ENCODE measurements at places on chromosomes 7 and 10.

DNA sequence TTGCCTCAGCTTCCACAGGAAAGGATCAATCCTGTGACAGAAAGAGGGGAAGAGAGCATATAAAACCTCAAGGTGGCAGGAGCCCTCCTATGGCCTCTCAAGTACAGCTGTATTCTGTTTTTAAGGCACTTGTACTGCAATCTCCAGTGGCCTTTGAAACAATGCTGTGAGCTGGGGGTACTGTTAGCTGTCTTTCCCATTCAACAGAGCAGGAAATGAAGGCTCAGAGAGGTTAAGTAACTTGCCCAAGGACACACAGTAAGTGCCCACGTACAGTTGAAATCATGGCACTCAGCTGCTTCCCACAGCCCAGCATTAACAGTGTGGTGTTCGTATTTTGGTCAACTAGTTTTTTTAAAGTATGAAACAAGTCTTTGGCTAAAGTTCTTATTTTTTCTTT is 34.0 kb downstream of the DUSP5 start:
- DNase-seq, result no peak

GRCh38 chr10:3774018-3774813 is 10.8 kb downstream of the KLF6 start:
- no peak for DNase-seq

GRCh38 chr10:29434111-29434510 is 145.2 kb downstream of the LYZL1 start:
- DNase-seq, result no peak

DNA sequence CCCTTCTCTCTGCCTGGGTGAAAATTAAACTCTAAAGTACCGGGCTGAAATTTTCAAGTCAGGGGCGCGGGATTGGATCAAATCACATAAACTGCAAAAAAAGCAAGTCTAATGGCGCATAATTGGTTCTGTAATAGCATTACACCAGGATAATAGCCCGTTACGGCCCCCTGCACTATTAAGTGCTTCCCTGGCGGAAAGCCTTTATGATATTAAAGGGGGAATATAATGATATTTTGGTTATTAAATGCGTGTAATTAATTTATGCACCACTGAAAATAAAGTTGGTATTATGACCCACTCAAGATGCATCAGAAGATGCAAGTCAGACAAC is 744 bp upstream of the DRGX start:
- no peak for DNase-seq

- no peak for DNase-seq
Observed at GRCh38 chr10:639751-640672, 49.5 kb downstream of the DIP2C start.

DNA sequence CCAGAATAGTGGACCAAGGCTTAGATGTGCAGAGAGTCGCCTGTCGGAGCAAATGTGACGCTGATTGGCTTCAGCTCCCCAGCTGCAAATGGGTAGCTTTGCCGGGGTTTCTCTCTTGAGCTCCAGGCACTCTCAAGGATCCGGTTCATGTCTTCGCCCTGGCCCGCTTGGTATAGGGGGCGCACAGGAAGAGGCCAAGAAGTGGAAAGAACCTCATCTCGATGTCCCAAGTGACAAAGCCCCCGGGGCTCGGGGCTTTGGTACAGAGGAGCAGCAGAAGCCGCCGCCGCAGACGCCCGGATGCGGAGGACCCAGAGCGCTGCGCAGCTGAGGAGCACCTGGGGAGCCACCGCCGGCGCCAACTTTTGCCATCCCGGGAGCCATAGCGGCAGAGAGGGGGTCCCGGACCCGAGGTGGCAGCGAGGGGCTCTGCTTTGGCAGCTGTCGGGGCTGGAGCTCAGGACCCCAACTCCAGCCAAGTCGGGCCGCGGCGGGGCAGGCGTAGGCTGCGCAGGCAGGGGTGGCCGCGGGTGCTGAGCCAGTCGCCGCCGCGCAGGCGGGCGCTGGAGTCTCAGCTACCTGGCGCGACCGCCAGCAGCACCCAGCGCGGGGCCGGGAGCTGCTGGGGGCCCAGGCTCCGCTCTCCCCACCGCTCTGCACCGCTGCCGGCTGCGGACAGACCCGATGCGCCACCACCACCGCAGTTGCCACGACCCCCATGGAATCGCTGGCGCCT is 466.6 kb downstream of the XPNPEP1 start:
- DNase-seq, result no peak

GRCh38 chr7:85508642-85509410 is 322.0 kb upstream of the SEMA3D start:
- DNase-seq, result no peak

GRCh38 chr7:24978843-24979469 is 1.0 kb downstream of the OSBPL3 start:
- DNase-seq, result no peak

DNA sequence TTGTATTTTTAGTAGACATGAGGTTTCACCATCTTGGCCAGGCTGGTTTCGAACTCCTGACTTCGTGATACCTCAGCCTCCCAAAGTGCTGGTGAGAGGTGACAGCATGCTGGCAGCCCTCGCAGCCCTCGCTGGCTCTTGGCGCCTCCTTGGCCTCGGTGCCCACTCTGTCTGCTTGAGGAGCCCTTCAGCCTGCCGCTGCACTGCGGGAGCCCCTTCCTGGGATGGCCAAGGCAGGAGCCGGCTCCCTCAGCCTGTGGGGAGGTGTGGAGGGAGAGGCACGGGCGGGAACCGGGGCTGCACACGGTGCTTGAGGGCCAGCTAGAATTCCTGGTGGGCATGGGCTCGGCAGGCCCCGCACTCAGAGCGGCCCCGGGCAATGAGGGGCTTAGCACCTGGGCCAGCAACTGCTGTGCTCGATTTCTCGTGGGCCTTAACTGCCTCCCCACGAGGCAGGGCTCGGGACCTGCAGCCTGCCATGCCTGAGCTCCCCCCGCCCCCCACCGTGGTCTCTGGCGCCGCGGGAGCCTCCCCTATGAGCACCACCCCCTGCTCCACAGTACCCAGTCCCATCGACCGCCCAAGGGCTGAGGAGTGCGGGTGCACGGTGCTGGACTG is 96.5 kb upstream of the RHOBTB1 start:
- DNase-seq, result no peak

DNA sequence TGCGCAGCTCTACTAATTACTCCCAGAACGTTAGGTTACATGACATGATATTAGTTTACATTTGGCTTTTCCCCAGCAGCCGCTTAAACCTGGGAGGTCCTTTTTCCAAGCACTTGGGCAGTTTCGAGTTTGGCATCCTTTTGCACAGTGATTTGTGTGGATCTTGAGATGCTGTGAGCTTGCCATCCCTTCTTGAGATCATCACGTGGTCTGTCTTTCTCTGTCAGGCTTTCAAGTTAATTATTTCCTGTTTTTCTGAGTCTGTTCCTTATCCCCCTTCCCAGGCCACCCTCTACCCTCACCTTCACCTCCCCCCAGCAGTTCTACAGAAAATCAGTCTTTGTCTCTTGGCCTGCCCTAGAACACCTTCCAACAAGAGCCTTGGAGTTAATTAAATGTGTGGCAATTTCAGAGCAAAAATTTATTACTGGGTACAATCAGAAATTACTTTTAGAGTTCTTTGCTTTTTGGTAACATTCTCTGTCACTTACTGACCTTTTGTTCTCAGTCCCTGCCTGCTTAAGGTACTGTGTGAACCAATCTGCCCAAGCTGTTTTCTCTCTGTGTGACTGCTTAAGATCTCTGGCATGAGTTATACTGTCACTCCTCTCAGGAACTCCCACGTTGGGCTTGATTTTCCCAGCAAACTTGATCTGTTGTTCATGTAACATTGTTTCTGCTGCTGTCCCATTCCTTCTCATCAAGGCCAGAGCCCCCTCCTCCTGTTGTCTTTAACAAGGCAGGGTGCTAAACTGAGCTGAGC is 3.1 kb upstream of the SLF2 start:
- DNase-seq, result no peak

DNA sequence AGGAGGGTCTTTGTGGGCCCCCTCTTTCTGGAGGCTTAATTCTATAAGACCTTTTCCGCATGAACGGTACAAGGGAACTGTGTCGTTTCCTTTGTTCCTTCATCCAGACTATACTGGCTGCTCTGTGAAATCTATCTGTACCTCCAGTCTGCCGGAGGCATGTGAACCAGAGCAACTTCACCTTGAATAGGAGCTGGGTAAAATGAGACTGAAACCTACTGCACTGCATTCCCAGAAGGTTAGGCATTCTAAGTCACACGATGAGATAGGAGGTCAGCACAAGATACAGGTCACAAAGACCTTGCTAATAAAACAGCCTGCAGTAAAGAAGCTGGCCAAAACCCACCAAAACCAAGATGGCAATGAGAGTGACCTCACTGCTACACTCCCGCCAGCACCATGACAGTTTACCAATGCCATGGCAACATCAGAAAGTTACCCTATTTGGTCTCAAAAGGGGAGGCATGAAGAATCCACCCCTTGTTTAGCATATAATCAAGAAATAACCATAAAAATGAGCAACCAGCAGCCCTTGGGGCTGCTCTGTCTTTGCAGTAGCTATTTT is 36.8 kb upstream of the INPP5F start:
- no peak for DNase-seq

- DNase-seq, result no peak
Observed at GRCh38 chr10:58385784-58386112, 538 bp downstream of the TFAM start.

DNA sequence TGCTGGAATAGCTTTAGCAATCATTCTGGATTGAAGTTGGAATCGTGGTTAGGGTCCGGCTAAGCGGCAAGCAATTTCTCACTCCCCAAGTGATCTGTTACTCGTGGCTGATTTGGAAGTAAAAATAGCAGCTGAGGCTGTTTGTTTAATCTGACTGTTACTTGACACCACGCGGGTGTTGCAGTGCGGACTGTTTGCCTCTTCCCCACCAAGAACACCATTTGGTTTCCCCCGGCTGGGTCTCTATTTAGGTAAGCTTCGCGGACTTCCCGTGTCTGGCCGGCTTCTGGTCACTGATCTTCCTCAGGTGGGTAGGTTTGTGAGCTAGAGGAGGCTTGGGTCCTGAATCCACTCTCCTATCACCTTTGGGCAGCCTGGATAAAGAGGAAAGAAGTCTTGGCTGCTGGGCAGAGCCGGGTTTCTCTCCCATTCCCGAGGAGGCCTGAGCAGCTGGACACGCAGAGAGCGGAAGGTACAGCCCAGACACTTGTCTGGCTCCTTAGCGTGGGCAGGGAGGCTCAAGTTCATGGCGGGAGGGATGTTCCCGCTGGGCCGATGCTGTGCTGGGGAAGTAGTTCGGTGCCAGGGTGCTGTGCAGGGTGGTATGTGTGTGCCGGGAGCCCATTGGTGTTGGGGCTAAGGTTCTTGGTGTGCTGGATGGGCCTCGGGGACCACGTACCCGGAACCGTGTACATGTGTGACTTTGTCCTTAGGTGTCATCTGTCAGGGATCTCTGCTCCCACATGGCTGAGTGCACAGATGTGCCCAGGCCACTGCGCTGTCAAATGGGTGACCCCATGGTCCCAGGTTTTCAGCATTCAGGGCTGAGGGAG is at the start of gene C10orf71:
Gene C10orf71 (plus strand): TSS at position 188 of the 833 bp plus-strand sequence. CDS start 23,376 bp downstream, outside the sequence.
- DNase-seq, result no peak

GRCh38 chr10:86666538-86666937 is 1.8 kb upstream of the LDB3 start:
- no peak for DNase-seq

GRCh38 chr7:25617214-25617613 is 388.9 kb upstream of the NPVF start:
- no peak for DNase-seq

DNA sequence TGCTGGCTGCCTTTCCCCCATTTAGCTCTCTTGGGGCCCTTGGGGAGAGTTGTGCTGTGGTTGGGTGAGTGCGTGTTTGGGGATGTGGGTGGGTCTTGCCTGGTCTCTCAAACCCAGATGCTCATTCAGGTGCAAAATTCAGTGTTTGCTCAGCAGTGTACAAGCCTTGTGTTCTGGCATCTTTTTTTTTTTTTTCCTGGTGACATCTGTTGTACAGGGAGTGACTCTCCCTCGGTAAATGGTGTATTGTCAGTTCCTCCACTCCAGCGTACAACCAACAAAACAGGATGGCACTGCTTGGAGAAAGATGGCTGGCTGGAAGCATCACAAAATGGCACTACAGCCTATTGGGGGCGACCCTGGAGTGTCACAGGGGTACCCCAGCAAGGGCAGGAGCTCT is 75.5 kb downstream of the LRMDA start:
- DNase-seq, result no peak

DNA sequence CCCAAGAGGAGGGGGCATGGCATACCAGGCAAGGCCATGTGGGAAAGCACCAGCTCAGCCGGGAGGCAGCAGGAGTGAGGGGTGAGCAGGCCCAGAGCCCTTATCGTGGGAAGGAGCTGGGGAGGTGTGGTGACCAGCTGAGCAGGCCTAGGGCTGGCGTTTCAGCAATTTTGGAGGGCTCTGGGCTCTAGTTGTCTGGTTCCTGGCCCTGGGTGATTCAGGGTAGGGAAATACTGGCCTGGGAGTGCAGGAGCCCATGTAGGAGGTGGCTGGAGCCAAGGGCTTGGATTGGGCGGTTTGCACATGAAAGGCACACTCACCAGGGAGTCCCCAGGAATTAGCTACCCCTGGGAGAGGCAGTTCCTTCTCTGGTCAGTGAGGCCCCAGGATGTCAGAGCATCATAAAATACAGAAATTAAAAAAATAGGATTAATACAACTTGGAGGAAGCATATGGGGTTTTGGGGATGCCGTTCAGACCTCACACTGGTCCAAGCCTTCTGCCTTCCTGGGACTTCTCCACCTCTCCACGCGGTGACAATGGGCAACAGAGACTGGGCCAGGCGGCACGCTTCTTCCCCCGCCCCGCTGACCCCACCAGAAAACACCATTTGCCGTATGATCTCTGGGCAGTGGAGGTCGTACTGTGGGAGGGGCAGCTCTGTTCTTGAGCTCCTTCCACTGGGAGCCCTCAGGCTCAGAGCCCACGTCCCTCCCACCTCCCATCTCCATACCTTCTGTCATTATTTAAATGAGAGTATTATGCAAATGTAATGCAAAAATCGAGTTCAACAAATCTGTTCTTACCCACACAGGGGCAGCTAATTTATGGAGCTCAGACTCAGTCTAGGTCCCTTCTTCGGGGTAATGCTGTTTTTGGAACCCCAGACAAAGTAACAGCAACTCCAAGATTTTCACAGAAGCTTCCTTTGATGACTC is 133.0 kb upstream of the FAM20C start:
- no peak for DNase-seq

DNA sequence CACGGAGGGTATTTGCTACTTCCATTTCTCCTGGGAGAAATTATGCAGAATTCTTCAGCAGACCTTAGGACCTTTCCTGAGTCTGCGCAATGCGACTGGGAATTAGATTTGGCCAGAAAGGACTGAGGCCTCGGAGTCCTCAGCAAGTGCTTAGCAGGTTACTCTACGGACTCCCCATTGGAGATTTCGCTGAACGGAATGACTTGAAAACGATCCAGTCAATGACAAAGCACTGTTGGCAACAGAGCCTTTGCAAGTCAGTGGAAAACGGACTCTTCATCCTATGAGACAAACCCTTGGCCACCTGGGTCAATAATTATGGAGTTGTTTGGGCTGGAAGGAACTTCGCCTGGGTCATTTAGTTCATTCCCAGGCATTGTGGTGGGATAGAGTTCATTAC is 107.4 kb downstream of the FAM204A start:
- no peak for DNase-seq
